ENCODE measurements at places on chromosomes 4 and X.

DNA sequence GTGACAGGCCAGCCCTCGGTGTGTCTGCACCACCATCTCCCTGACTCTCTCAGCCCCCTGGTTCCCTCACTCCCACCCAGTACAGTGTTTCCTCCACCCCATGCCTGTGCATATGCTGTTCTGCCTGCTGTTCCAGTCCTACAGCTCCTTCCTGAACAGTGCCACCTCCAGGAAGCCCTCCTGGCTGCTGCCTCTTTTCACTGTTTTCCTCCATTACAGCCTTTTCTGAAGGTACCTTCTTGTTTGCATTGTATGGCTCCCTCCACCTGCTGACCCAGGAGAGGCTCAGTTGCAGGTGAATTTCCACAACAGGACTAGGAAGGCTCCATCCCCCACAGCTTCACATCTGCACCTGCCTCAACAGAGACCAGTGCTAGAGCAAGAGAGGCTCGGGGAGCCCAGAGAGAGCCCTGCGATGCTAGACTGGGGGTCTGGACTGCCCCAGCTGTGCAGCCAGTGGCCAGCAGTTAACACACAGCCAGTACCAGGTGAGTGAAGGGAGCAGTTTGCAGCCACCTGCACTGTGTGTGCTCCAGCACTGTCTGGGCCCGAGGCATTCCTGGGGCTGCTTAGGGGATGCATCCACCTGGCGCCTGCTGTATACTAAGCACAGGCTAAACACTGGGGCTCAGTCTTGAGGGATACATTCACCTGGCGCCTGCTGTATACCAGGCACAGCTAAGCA lies 92.0 kb downstream of the ADRA2C start:
- DNase-seq = no peak

DNA sequence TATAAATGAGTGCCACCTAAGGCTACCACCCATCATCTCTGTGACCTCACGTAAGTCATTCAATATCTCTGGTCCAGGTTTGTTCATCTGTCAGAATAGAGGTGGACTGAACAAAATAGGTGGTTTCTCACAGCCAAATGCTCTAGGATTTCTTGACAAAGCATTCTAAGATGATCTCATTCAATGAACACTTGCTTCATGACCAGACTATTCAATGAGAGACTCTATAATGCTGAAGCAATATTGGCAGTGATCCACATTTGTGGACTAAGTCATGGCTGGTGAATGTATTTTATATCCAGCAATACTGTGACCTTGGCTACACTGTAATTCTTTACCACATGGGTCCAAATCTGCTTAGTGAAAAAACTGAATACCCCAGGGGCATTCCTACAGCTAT lies 37.9 kb downstream of the LDB2 start:
- no peak for DNase-seq

GRCh38 chrX:64186974-64187761 lies 18.3 kb downstream of the AMER1 start:
- no peak for DNase-seq

GRCh38 chrX:10897768-10898167 lies 213.4 kb upstream of the HCCS start:
- no peak for DNase-seq

GRCh38 chr4:182248295-182248694 lies 5.1 kb downstream of the TENM3 start:
- no peak for DNase-seq

DNA sequence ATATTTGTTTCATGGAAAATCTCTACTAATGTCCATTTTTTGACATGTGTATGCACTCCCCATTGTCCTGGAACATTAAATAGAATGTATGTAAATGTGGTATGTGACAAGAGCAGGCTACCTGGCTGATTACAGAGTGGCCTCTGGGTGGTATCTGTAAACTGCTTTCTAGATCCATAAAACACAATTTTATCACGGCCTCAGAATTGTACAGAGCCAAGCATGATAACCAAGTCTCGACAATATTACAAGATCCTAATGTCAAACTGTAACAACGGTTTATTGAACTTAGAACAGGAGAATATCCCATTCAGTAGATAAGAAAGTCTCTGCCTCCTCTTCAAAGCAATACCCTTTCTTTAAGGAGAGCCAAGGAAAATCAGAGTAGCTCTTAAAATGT lies 212.4 kb downstream of the PCDH7 start:
- no peak for DNase-seq

DNA sequence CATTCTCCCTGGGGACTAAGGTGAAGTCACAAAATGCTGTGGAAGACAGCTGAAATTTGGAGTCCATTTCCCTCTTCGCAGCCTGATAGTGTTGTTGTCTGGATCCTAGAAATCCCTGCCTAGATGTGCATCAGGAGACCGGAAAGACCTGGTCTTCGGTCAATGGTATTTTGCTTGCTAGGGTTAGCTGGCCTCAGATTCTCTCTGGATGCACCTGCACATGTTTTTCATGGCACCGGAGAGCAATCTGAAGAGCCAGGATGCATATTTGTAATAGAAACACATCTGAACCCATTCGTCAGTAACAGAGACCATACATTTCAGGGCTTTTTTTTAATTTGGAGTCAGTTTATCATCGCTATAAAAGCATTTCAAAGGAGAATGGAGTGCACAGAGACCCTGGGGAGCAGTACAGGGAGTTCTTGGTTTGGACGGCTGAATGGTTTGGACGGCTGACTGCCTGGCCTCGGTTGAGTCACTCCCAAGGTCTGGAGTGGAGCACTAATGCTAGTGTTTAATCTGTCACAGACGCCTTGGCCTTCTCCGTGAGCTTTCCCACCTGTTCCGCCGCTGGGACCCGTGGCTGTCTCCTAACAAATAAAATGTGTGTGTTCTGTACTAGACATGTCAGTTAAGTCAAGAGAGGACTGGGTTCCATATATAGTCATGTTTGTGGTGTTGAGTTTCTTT lies 7.5 kb upstream of the PDLIM3 start:
- DNase-seq = peak; percentile 12

GRCh38 chr4:14816623-14817261 lies 185.5 kb upstream of the CPEB2 start:
- no peak for DNase-seq

- DNase-seq = peak; percentile 78
Observed at GRCh38 chr4:680928-681645, 6.7 kb downstream of the MYL5 start.

- DNase-seq = no peak
Observed at GRCh38 chrX:24954732-24955131, 61.0 kb downstream of the ARX start.

GRCh38 chrX:139924069-139924695 lies 8.7 kb downstream of the ATP11C start:
- DNase-seq = no peak

- DNase-seq = no peak
Observed at GRCh38 chr4:137181293-137181899, 350.9 kb downstream of the PCDH18 start.

- DNase-seq = no peak
Observed at GRCh38 chr4:183402771-183403170, 41.7 kb upstream of the CDKN2AIP start.

DNA sequence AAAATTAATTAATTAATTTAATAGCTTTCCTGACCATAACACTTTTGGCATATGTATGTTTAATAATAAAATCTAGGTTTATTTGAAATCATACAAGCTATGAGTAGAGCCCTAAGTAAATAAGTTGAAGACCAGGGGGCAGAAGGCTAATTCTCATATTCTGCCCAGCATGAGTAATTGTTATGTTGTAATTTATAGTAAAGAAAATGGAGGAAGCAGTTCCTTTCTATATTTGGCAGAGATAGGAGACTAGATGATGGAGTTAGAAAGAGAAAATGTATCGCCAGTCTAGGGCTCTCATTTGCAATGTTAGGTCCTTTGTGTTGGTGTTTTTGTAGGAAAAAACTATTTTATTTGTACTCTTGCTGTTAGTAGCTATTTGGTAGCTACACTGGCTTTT lies 89.1 kb downstream of the FNIP2 start:
- DNase-seq = no peak

DNA sequence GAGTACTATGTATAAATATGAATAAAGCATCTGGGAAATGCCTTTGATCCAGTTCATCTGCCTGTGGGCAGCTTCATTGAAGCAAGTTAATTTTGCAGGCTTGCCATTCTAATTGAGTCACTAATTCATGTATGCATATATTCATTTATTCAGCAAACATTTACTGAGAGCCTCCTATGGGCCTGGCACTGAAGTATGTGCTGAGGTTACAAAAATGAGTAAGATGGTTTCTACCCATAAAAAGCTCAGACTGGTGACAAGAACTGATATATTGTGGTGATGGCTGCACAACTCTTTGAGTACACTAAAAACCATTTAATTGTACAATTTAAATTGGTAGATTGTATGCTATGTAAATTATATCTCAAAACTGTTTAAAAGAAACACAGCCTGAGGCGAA lies 1.1 kb upstream of the MRPL1 start:
- DNase-seq = no peak

DNA sequence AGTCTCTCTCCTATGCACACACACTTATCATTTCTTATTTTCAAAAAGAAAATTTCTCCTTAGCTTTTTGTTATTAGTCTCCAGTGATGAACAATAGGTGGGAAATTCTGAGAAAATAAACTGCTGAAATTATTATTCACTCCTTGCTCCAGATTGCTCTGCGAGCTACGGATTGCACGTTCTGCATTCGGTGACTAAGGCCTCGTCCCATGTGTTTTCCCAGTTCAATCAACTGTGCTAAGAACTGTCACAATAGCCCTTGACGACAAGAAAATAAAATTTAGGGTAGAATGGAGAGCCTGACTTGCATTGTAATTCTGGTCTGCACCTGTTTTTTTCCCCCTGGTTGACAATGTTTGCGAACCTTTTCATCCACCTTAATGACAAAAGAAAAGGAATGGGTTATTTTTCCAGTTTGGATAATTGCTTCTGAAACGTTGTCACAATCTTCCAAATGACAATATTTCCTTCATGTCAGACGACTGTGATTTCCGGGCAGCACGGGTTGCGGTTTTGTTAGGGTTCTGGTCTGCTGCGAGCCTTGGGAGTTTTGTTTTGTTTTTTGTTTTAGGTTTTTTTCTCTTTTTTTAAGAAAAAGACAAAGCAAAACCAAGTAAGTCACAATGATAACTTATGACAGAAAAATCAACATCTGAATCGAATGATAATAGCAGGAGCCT lies 124.5 kb upstream of the NOCT start:
- DNase-seq = no peak

- DNase-seq = no peak
Observed at GRCh38 chr4:141913928-141914327, 277.5 kb downstream of the IL15 start.

All from nephron progenitor cell (in vitro differentiated cells).